ENCODE measurements at places on chromosomes 1 and 21.

DNA sequence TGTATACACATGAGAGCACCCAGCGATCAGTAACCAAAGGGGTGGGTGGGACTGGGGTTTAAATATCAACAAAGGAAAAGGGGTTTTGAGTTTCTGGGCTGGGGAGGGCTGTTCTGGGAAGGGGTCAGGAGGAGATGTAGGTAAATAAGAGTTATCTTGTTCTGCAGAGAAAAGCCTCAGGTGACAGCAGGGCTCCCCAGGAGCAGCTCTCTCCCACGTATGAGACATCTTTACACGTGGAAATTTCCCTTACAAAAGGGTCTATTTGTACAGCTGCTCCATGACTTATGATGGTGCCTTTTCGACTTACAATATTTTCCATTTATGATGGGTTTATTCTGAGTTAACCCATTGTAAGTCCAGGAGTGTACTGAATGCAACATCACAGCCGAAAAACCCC lies 16.3 kb upstream of the PADI2 start:
- DNase-seq = no peak

DNA sequence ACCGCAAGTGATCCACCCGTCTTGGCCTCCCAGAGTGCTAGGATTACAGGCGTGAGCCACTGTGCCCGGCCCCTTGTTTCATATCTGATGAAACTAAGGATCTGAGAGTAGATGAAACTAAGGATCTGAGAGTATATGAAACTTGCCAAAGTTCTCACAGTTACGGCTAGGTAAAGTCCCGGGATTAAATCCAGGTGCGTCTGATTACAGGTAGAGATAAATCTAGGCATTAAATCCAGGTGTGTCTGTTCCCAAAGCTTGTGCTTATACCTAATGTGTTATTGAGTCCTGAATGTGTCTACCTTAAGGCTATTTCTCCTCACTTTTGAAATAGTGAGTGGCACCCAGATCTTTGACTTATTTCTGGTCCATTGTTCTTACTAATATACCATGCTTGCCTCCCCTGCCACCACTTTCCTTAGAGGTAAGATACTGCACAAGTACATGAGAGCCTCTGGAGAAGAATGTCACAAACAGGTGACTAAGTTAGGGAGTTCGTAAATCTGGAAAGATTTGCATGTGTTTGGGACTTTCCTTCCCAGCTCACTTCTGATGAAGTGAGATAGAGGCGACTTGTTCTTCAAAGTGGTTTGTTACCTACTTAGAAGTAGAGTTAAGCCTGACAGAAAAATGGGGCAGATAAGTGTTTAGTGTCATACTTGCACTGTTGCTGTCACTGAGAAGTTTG lies 66.5 kb downstream of the AK4 start:
- DNase-seq = no peak

- no peak for DNase-seq
These were observed 718.8 kb upstream of the TMPRSS15 start for GRCh38 chr21:19122356-19122755.

- DNase-seq = no peak
These were observed 163.7 kb upstream of the POU3F1 start for GRCh38 chr1:38210021-38210894.

DNA sequence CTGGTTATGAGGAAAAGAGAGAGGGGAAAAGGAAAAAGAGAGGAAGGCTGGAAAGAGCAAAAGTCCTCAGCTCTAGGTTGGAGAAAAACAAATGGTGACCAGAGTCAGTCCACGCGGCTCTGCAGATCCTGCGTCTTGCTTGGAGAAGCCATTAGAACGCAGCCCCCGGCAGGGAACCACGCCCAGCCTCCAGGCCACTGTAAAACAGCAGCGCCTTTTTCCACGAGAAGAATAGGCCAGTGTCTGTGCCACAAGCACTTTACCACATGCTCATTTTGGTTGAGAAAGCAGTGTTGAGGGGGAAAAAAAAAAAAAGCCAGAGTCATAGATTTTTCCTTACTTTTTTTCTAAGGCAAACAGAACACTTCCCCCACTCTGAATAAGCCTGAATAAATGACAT lies 846.9 kb upstream of the ADAMTS5 start:
- DNase-seq = no peak

GRCh38 chr1:30052178-30052577 lies 671.2 kb downstream of the MATN1 start:
- DNase-seq = no peak

DNA sequence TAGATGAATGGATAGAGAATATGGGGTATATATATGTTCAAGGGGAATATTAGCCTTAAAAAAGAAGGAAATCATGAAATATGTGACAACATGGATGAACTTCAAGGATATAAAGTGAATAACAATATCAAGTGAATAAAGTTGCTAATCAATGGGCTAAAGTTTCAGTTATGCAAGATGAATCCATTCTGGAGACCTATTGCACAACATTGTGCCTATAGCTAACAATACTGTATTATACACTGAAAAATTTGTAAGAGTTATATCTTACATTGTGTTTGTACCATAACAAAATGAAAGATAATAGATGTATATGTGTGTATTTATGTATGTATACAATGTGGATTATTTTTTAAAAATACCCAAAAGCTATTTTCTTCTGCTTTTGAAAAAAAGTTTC lies 96.3 kb upstream of the DPYD start:
- no peak for DNase-seq

DNA sequence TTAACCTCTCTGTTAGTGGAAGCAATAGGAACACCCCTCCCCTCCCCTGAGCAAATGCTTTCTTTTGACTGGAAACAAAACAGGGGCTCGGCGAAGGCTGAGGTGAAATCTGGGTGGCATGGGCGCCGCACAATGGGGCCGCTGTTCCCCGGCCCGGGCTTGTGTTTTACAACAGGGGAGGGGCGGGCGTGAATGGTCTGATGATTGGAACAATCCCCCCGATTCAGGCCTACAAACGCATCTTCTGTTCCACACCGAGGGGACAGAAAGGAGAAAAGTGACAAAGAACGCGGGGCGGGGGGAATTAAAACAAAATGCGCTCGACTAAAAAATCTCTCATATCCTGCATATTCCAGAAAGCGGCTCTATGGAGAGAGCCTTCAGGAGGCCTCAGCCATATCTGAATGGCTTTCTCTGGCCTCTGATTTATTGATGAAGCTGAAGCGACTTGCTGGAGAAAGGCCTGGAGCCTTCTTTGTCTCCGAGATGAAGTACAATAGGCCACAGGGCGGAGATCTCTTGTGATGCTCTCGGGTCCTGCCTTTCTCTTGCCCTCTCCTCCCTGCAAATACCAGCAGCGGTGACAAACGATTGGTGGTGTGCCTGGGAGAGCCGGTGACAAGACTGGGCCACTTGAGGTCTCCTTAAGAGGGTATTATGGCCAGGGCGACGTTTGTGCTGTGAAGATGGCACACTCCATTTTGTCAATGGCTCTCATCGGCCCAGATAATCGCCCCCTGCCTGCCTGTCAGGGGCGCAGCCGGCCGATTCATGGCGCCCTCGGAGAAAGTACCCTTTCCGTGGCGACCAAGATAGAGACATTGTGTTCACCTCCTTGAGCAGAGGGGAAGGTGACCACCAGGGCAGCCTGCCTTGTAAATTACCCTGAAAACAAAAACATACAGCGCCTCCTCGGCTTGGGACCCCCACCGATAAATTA lies 47.1 kb upstream of the OLIG2 start:
- no peak for DNase-seq

All from inflammatory macrophage treated with lipopolysaccharide for 1 hour (primary cell).